ENCODE measurements at places on chromosomes 16 and 17.

DNA sequence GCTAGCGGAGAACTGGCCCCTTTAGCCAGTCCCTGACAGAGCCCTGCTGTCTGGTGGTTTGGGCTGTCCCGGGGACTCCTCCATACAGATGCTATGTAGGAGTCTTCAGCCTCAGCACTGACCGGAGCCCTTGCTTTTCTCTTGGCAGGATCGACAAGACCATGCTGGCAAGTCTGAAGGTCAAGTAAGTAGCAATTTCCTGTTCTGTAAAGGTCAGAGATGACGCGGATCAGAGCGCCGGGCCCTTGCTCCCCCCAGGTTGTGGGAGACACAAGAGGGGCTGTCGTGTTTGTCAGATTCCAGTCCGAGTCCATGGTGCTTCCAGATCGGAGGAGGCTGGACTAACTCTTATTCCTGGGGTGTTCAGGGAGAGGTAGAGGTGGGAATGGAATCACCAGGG, 4.1 kb downstream of the RAP1GAP2 start:
- no peak for DNase-seq

- no peak for DNase-seq
Observed at GRCh38 chr17:58333736-58334207, 5.2 kb upstream of the TSPOAP1 start.

DNA sequence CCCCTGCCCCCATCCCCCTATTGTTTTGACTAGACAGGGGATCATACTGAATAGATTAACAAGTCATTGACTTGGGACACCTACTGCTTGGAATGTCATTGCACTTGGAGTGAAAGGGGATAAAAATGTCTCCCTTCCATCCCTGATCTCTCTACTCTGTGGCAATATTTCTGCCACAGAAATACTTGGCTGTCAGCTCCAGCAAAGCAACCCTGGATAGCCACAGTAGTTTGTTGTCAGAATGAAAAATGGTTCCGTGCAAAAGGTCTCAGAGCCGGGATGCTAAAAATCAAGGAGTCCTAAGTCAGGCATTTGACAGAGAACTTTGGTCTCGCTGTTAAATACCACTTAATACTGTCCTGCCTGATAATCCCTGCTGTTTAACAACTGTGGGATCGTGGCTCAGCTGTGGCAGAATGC, 722.0 kb upstream of the SOX9 start:
- no peak for DNase-seq

GRCh38 chr16:46828292-46828691, 2.7 kb downstream of the C16orf87 start:
- no peak for DNase-seq

DNA sequence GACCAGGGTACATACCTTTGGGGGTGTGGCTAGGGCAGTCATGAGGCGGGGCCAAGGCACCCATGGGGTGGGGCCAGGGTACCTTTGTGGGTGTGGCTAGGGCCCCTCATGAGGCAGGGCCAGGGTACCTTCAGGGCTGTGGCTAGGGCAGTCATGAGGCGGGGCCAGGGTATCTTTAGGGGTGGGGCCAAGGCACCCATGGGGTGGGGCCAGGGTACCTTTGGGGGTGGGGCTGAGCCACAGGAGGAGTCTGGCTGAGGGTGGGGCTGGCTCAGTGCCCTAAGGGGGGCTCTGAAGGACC, 3.5 kb downstream of the GNG13 start:
- DNase-seq, result no peak

GRCh38 chr17:49748791-49749190, 15.1 kb downstream of the FAM117A start:
- no peak for DNase-seq

DNA sequence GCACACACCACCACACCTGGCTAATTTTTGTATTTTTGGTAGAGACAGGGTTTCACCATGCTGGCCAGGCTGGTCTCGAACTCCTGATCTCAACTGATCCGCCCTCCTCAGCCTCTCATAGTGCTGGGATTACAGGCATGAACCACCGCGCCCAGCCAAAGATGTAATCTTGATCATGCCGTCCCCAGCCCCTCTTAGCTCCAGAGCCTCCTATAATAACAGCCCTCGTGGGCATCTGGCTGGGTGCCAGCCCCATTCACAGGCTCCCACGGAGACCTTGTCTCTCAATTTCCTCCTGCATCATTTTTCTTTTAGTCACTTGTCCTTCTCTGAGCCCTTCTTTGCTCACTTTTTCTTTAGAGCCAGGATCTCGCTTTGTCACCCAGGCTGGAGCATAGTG, 94.2 kb downstream of the KATNIP start:
- no peak for DNase-seq

GRCh38 chr16:89546781-89547180, 13.7 kb upstream of the RPL13 start:
- no peak for DNase-seq

- DNase-seq, result no peak
Observed at GRCh38 chr17:64574646-64575045, 67.9 kb downstream of the CEP95 start.

- peak; percentile 86 for DNase-seq
Observed at GRCh38 chr17:46194393-46195216, 1.4 kb upstream of the KANSL1 start.

DNA sequence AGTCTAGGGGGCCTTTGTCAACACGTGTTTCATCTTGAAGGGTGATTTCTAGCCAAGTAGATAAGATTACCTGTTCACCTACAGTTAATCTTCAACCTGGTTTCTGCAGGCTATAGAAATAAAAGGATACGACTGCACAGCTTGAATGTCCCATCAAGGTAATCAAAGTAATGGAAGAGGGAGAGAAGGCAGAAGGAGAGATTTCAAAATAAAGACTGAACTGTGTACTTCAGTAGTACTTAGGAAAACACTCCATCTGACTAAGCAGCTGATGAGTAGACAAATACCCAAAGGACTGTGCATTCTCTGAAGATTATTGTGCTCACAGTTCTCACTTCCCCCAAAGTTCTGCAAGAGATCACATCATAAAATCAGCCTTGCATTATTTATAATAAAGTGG, 5.8 kb upstream of the RFFL start:
- DNase-seq, result peak; percentile 50

- peak; percentile 38 for DNase-seq
Observed at GRCh38 chr16:86970279-86970678, 346.9 kb downstream of the C16orf95 start.

Data from MV-4-11 (cell line).